ENCODE measurements at places on chromosomes 1 and 21.

DNA sequence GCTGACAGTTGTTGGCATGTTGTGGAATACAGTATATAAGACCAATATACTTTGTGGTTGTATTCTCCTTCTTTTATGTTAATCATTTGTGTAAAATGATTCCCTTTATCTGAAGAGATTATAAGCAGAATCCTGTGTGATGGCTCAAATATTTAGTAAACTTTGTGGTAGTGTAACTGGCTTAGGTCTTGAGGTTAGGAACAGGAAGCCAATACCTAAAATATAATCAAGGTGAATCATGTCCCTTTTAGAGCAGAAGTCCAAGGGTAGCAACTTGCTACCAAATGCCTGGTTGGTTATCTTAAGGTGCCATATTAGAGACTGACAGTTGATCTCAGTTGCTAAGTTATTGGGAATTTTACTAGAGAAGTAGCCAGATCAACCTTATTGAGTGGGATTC, 398.5 kb upstream of the ADAMTS5 start:
- DNase-seq: no peak

DNA sequence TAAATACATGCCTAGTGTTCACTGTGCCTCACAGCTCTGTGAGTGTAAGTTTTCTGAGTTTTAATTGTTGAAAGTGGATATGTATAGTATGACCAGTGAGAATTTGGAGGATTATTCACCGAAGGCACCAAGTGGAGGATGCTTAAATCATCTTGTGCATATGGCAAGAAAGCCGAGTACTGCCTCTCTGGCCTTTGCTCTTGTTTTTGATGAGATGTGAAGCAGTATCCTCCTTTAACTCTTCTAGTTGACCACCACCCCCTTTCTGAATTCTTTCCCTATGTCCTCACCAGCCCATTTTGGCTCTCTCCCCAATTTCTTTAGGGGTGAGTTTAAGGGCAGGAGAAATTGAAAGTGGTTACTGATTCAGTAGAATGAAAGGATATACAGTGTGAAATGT, 130.4 kb downstream of the SYT2 start:
- no peak for DNase-seq

- no peak for DNase-seq
Observed at GRCh38 chr1:51741121-51741681, 124.3 kb downstream of the OSBPL9 start.

- no peak for DNase-seq
Observed at GRCh38 chr1:238954865-238955264, 431.5 kb upstream of the CHRM3 start.

GRCh38 chr1:27668808-27669723, 2.9 kb downstream of the IFI6 start:
- DNase-seq: peak; percentile 46

GRCh38 chr1:235679644-235680043, 30.1 kb upstream of the GNG4 start:
- no peak for DNase-seq

- no peak for DNase-seq
Observed at GRCh38 chr1:82059959-82060358, 259.2 kb downstream of the ADGRL2 start.

DNA sequence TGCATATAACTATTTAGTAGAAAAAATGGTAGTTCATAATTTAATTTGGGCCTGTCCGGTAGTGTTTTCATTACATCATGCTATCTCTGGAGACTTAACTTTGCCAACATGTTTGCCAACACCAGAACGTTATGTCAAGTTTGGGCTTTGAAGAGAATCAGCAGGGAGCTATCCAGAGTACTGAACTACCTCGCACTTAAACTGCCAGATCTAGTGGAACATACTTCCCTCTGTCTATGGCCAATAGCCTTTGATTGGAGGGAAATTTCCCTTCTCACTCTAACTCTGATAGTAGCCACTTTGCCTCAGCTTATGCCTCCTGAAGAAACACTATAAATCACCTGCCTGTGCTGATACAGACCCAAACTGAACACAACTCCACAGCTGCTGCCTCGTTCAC, 10.0 kb downstream of the LRRC53 start:
- DNase-seq: no peak

DNA sequence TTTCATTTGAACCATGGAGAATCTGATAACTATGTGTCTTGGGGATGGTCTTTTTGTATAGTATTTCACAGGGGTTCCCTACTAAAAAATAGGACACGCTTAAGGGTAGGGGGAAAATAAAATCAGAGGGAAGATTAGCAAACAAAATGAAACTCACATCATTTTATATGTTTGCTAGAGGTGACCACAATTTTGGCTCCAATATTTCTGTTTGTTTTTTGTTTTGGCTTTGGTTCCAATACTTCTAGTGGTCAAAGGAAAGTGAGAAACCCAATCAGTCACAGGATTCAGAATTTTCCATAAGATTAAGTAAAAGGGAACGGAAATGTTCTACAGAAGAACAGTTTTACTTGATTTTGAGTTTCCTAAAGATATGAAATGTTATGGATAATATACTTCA, 42.3 kb upstream of the SSX2IP start:
- DNase-seq: no peak

- DNase-seq: no peak
Observed at GRCh38 chr21:37128076-37128475, 55.0 kb downstream of the TTC3 start.

- no peak for DNase-seq
Observed at GRCh38 chr1:55466373-55466772, 251.2 kb upstream of the USP24 start.

- DNase-seq: no peak
Observed at GRCh38 chr1:84508510-84508909, 2.1 kb upstream of the GNG5 start.

DNA sequence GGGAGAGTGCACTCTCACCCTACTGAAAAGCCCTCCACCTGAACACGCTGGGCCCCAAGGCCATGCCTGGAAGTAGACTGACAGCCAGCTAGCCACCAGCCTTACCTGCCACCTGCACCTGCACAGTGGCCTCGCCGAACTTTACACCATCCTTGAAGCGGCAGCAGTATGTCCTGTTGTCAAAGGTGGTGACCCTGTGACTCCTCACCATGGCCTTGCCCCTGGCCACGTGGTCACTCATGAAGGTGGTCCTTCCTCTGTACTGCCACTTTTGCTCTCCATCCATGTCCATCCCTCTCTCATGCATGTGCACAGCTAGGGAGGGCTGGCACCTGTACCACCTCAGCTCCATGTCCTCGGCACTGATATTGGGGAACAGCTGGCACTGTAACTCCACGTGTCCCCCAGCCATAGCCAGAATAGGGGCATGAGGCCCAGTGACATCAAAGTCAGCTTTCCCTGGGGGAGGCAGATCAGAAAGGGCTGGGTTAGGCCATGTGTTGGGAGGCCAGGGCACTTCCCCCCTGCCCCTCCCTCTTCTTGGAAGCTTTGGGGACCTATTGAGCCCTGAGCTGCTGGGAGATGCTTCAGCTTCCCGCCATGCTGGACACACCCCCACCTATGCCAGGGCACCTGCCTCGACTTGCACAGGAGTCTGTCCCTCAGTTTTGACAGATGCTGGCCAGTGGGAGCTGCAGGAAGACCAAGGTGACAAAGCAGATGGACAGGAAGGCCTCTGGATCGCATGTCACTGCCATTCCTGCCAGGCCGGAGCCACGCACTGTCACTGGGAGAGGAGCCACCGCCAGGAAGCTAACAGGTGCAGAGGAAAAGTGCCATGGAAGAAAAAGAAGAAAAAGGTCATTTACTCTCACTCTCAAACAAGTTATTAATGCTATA, 24.6 kb downstream of the RNF187 start:
- DNase-seq: no peak

DNA sequence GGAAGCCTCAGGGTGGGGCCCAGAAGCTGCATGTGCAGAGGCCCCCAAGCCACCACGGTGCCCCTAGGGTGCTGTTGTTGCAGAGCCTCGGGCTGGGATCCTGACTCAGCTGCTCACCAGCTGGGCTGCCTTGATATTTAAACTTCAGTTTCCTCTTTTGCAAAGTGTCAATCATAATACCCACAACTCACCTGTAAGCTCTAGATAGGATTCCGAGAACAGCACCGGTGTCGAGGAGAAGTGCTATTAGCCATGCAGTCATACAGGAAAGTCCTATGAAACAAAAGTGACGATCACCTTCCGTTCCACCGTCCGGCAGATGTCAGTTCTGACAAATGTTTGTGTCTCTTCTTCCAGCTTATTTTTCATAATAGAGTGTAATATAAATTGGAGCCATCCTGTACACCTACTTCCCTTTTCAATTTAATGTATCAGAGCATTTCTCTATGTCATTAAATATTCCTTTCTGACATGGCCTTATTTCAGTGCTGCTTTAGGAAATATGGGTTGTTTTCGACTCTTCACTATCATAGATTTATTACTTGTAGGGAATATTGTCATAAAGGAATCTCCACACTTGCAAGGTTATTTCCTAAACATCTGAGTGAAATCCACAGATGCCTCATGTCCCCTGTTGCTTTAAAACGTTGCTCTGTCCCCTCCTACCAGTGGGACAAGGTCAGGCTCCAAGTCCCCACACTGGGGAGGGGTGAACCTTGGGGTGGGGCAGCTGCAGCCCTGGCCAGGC, 100.8 kb downstream of the SIK1 start:
- no peak for DNase-seq

DNA sequence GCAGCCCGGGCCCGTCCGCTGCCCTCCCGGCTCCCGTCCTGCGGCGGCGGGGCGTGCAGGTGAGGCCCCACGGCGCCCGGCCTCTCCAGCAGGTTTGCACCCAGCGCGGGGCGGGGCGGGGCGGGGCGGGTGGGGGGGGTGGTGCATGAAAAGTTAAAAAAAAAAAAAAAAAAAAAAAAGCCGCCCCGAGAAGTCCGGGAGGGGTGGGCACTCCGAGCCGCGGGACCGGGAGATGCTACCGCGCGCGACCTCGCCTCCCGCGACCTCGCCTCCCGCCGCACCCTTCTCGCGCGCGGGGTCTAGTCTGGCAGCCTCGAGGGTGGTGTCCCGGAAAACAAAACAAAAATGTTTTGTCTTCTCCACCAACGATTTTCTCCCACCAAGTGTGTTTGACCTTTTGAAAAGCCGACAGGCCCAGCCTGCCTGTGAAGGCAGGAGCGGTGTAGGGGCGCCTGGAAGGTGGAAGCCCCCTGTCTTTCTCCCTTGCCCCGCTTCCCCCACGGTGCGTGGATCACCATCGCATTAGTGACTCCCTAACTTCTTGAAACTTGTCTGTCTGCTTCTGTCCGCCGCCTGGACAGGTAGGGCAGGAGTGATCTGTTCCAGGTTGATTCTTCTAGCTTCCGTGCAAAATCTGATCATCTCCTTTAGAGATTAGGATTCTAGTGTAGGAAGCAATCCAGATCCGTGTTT, 569 bp downstream of the RCAN3 start:
- no peak for DNase-seq

DNA sequence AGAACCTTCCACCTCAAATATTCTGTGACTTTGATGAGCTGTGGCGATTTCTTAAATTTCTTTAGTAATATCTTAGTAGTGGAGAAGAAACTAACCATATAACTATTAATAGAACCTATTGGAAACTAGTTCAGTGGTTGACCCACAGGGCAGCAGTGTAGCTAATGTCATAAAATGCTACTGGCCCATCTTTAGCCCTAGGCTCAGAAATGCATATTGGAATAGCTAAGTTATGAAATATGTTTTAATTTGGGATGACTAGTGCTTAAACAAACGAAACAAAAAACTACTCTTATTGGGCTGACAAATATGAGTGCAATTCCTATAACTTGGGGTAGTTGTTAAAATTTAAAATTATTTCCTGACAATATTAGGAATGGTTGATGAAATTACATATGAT, 20.2 kb downstream of the MACO1 start:
- DNase-seq: no peak

GRCh38 chr1:160129046-160129445, 13.5 kb downstream of the ATP1A2 start:
- DNase-seq: no peak

GRCh38 chr21:45261093-45261492, 26.6 kb downstream of the POFUT2 start:
- no peak for DNase-seq
